ENCODE measurements at places on chromosomes 12 and 14.

DNA sequence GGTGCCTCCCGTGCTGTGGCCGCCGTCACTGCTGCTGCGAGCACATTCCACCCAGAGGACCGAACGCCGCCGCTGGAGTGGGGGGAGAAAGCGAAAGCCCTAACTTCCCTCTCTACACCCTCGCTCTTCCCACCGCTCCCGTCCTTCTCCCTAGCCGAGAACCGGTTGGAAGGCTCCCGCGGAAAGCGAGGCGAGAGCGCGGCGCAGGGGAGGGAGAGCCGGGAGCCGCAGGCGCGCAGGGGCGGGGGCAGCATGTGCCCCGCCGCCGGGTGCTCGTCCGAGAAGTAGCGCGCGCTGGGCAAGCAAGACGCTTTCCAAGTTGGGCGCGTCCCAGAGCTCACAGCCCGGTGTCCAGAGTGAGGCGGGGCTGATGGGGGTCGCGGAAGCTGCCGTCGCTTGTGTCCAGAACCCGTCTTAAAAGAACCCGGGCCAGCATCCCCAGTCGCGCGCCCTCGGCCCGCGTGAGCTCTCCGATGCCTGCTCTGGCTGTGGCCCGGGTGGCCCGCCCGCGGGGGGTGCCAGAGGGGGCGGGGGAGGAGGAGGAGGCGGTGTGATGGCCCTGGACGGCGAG, at the start of gene TRHDE:
TSS of gene TRHDE (plus strand) at position 280 of the 571 bp plus-strand sequence. CDS start at position 554, 274 bp downstream.
- DNase-seq = peak; percentile 36

DNA sequence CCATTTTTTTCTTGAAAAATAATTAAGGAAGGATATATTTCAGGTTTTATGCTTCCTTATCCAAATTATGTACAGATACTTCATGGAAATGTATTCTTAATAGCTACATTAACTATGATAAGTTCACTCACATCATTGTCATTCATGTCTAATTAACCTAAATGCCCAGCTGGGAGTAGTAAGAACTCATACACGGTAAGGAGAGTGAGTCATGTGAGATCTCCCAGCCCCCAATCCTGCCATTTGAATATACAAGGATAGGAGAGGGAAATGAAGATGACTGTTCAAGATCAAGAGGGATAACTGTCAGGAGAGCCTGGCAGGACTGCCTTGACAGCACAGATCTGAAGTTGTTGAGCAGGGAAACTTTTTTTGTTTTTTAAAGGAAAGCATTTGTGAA, 343.4 kb upstream of the USP15 start:
- no peak for DNase-seq

DNA sequence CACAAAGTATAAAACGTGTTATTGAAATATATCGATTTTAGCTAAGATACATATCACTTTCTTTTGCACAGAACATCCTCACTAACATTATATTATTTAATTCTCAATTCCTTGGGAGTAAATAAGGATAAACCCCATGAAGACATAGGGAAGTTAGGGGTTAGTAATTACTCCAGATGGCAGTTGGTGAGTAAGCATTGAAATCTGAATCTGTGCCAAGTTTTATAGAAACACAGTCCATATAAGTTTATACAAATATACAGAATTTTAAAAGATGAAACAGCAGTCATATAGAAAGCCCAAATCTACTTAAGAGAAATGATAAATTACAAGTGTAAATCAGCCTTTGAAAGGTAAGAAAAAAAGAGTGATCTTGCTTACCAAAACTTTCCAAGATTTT, 200.4 kb upstream of the SYT10 start:
- DNase-seq = no peak

GRCh38 chr14:64234877-64235651, 59.1 kb downstream of the ESR2 start:
- peak; percentile 49 for DNase-seq

- peak; percentile 73 for DNase-seq
Observed at GRCh38 chr12:27185234-27186021, 58.7 kb upstream of the STK38L start.

DNA sequence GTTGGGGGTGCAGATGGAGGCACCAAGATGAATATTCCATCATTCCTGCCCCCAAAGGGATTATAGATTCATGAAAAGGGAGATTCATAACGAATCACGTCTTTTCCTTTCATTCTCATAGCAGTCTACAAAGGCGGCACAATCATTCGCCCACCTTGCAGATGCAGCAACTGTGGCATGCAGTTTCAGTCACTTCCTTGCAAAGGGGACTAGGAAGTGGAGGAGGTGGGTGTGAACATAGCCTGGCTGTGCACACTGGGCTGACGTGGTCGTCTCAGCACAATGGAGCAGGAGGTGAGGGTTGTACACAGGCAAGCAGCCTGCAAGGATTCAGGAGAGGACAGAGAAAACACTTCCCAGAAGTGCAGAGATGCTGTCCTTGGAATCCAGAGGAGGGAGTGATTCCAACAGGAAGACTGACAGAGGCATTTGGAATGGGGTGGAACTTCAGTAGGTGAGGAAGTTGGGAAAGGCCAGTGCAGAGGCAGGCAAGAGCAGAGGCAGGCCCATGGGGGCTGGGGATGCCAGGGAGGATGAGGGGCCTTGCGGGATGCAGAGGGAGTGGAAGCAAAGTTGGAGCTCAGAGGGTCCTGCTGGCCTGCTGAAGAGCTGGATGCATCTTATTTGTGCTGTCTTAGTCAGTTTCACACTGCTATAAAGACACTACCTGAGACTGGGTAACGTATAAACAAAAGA, 21.9 kb upstream of the PPP2R5C start:
- DNase-seq = no peak

DNA sequence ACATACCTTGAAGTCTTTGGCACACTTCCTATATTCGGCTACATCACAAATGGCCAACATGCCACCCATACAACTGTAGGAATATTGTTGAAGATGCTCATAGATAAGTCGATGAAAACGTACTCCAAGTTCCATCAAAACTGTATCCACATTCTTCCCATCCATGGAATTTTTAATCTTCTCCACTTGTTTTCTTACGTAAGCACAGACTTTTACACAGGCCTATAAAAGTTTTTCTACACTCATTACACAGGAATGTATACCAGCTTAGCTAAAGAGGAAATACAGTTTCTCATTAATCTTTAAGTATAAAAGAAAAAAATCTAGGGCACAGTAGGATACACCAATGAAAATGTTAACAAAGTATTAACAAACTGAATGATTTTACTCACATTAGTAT, 59.1 kb downstream of the EXOC5 start:
- no peak for DNase-seq

All from H4 (cell line).